MV-4-11 (cell line): ENCODE measurements at places on chromosomes 7 and 10.

GRCh38 chr7:18770822-18771221 is 275.3 kb downstream of the HDAC9 start:
- DNase-seq: no peak

- DNase-seq: no peak
Measured at GRCh38 chr10:100928039-100928438, 15.3 kb downstream of the SLF2 start.

DNA sequence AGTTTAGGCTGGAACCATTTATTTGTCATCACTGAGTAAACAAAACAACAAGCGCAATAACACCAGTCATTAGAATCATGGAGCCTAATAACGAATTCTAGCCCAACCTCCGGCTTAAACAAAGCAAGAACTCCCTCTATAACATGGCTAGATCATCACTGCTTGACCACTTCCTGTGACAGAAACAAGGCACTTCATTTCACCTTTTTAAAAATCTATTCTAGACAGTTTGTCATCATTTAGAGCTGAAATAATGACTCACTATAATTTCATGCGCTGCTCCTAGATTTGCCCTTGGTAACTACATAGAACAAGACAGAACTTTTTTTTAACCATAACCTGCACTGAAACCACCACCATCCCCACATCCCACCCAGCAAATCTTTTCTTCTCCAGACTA is 81.3 kb downstream of the OSBPL3 start:
- DNase-seq: no peak

DNA sequence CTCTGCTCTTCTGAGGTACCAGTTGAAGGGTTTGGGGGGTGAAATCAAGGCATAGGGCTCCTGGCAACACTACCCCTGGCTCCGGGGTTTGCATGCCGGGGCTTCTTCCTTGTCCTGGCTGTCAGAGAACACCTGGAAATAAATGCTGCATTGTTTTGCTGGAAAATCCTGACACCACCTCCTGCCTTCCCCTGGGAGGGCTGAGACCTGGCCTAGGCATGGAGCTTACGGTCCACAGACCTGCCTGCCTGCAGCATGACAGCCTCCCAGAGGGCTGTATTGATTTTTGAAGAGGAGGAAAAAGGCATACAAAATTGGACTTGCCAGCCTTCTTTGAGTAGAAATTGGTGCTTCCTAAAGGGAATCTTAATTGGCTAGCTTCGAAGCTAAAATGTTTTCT is 227.1 kb downstream of the MGMT start:
- DNase-seq: no peak

DNA sequence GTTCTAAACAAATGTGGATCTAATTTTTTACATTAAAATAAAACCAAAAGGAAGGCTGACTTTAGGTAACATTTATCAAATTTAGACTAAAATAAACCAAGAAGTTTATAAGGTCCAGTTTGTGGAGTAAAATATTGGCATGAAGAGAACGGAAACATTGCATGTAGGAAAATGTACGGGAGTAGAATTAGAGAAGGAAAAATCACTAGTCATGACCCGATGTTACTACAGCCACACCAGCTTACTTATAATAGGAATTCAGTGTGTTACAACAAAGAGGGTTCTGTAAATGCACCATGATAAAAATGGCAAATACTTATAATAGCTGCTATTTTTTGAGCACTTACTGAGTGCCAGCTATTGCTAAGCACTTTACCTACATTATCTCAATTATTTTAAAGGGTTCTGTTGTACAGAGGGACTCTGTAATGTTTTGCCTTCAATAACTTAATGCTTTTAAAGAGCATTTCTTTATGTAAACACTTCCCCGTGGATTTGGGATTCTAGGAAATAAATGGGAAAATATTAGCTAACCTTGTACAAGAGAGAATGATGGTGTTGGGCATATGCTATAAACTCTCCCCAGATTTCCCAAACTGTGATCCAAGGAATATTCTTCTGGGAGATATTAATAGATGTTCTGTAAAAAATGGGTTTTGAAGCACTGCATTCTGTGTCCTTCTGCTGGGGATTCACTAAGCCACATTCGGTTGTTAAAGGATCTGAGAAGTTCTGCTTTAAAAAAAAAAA is 296.7 kb downstream of the BBS9 start:
- DNase-seq: no peak

DNA sequence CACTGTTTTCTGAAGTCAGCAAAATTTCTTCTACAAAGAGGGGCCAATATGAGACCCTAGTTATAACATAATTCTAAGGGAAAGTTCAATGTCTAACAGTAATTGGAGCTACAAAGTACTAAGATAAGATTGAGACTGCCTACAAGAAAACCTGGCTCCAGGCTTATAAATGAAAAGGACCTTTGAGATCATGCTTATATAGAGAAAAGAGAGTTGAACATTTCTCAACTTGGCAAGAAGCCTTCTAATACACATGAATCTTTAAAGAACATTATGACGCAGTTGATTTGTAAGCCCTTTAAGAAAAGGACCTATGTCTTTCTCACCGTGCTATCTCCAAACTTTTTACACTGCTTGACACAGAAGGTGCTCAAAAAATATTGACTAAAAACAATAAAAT is 87.9 kb downstream of the TPK1 start:
- DNase-seq: no peak

DNA sequence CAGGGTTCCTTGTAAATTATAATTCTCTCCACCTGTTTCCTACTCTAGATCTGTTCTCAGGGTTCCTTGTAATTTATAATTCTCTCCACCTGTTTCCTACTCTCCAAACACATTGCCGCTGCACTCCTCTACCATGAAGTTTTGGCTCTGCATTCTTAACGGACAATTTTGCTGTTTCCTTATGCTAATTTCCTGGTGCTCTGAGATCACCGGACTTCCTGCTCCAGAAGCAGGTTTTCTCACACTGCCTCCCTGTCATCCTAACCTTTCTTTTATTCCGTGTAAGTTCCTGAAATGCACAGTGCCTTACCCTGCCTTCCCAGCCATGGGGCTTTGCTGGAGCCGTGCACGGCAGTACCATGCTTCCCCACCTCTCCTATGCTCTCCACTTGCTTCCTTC is 256.8 kb downstream of the PLXNA4 start:
- DNase-seq: no peak
